ENCODE measurements at places on chromosomes 4 and X.

- DNase-seq = no peak
Measured at GRCh38 chr4:159383562-159383931, 280.7 kb downstream of the RAPGEF2 start.

DNA sequence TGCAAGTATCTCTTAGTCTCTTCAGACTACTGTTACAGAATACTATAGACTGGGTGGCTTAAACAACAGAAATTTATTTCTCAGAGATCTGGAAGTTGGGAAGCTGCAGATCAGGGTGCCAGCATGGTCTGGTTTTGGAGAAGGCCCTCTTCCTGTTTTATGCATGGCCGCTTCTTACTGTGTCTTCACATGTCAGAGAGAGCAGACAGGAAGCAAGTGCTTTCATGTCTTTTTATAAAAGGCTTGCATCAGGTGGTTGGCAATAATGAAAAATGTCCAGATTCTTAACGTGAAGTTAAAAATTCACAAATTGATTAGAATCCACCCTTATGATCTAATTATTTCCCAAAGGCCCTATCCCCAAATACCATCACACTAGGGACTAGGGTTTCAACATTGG lies 284.9 kb downstream of the RPA4 start:
- no peak for DNase-seq

DNA sequence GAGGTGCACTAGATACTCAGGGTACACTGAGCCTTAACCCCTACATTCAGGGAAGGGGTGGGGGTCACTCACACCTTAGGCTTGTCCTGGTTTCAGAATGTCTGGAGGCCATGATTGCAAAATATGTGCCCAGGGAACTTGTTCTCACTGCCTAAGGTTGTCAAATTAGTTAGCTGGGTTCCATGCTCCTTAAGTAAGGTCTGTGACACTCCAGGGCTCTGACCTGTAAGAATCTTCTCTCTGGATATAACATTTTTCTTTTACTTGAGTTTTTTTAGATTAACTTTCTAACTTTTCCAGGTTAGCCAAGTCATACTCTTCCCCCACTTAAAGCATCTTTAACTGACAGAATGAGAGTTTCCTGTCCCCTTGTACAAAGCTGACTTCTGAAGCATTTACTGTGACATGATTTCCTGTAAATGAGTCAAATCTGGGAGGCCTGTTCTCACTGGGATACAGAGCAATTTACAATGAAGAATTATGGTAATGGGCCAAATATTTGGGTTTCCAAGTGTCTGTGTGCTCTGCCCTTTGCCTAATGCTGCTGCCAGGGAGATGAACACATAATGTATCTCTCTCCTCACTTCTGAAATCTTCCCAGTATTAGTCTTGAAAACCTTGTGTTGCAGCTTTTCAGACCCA lies 101.7 kb downstream of the GATB start:
- no peak for DNase-seq

GRCh38 chrX:153641627-153642026 lies 5.4 kb upstream of the DUSP9 start:
- DNase-seq = no peak

GRCh38 chrX:40908026-40908425 lies 172.7 kb upstream of the MED14 start:
- DNase-seq = no peak

DNA sequence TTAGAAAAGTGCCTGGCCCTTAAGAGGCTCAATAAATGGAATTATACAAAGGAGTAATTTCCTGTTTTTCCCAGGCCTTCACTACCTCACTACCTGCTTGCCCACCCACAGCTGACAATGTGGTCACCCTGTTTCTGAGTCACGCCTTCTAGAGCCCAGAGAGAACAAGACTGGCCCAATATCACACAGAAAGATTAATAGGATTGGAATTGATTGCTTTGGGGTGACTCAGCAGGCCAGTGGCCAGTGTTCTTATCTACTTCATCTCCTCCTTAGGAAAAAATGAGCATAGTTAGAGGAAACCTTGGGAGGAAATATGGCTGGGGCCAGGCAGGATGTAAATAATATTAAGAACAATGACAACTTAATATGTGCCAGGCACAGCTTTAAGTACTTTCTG lies 4.5 kb upstream of the FGF16 start:
- no peak for DNase-seq

DNA sequence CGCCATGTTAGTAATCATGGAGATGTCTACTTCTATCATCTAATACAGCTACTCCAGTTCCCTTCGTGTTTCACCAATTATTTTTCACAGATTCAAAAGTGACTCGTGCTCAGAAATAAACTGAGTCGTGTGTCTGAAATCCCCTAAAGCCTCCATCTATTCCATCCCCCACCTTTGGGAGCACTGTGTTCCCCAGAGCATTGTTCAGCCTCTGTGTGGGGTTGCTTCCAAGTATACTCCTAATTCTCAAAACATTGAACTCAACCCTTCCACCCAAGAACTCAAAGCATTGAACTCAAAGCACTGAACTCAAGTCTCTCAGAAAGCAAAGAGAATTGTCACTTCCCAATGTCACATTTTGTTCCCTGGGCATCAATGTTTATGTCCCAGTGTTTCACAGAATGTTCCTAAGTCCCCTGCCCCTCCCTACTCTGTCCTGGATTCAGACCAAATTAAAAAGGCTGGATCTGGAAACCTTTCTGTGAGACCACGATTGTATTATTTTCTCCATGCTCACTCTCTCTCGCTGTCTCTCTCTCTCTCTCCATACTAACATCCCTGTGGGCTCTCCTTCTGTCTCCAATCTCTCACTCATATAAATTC lies 138.5 kb upstream of the QRFPR start:
- DNase-seq = no peak

DNA sequence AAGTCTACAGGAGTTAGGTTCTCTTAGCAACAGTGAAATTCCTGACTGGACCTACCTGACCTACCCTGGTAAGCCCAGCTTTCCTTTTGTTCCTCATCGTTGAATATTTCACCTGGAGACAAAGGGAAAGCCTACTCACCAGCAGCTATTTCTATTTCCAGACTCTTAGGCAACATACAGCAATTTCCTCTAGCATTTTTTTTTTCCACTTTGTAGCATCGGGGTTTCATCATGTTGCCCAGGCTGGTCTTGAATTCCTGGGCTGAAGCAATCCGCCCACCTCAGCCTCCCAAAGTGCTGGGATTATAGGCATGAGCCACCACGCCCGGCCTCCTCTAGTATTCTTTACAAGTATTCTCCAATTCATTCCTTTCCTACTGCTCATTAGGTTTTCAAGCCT lies 6.8 kb upstream of the S100G start:
- no peak for DNase-seq

DNA sequence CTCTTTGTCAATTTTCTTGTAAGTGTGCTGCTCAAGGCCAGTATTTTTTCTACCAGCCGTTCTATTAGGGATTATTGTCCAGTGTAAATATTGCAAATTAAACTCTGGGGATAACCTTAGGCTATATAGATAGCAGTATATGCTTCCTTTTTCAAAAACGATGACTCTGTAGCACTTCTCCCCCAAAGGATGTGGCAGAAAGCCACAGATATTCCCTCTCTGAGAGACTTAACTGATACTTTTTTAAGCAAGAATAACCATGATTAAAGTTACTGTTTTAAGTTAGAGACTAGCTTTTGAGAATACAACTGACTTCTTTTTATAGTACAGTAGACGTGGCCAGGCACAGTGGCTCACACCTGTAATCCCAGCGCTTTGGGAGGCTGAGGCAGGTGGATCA lies 130.0 kb downstream of the FHIP1A start:
- no peak for DNase-seq

DNA sequence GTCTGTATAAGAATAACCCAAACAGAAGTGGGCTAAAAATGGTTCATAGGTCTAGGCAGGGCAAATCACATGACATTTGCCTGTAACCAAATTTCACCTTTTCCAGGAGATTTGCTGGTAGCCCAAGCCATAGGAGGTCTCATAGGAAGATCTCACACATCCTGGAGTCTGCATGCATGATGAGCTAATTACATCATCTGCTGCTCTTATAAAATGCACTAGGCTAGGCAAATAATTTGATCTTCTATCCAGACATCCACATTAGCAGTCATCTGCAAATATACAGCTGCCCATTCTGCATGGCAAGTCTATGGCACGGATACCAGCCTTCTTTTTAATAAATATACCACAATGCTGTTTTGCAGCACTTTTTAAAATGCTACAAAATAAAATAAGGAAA lies 87.2 kb downstream of the MAPK10 start:
- no peak for DNase-seq

DNA sequence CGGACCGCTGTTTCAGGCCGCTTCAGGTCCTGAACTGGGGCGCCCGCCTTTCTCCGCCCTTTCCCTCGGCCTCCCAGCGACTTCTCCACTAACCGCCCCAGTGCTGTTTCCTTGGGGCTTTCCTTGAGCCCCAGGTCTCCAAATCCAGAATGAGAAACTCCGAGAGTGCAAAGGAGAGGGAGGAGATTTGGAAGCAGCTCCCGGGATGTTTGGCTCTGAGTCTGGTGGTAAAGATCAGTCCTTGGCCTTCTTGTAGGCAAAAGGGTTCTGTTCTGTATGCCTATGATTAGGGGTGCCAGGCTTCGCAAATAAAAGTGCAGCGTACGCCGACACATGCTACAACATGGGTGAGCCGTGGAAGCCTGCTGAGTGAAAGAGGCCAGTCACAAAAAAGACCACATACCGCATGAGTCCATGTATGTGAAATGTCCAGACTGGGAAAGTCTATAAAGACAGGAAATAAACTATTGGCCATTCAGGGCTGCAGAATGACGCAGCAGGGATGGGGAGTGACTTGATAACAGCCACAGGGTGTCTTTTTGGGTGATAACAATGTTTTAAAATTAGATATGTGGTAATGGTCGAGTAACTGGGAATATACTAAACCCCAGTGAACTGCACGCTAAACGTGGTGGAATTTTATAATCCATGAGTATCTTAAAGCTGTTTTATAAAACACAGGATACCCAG lies 99.8 kb downstream of the TRAPPC11 start:
- DNase-seq = no peak

DNA sequence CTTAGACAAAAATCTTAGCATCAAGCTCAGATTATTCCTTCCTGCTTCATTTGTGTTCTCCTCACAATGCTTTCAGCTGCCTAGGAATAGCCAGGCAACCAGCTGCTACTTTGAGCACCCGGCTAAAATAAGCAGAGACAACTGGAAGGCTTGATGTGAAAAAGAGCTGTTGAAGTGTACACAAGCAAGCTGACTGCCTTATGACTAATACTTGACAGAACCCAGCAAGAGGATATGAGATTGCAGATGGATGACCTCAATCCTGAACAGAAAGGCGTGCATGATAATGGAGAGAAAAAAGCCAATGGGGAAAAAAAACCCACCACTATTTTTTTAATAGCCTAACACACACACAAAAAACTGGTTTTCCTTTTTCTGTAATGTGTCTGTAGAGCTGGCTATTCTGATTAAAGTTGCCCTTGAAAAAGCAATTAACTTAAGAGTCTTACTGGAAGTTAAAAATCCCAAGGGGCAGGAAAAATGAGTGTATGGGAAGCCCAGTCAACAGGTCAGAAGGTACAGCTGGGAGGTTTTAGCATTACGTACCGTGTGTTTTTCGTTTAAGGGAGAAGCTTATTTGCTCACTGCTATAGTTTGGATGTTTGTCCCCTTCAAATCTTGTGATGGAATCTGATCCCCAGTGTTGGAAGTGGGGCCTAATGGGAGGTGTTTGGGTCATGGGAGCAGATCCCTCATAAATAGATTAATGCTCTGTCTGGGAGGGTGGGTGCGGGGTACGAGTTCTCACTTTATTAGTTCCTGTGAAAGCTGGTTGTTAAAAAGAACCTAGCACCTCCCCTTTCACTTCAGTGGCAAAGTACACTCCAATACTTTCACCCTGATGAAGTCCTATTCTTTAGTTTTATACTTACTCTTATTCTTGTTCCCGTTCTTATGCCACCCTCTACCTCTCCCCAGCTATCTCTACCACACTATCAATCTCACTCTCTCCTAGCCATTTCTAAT lies 37.1 kb upstream of the HERC6 start:
- DNase-seq = peak; percentile 72

- DNase-seq = no peak
Measured at GRCh38 chrX:153578200-153578835, 20.6 kb downstream of the CCNQ start.

DNA sequence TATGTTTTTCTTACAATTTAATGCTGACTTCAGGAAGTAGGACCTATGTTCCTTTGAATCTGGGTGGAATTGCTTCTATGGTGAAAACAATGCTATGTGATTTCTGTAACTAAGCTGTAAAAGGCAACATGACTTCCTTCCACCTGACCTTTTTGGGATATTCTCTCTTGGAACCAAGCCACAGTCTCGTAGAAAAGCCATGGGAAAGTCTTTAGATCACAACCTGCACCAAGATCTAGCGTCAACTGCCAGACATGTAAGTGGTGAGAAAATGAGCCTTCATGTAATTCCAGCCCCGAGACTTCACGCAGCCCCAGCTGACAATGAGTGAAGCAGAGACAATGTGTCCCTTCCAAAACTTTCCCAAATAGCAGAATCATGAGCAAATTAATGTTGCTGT lies 297.0 kb upstream of the DCAF8L1 start:
- DNase-seq = no peak

DNA sequence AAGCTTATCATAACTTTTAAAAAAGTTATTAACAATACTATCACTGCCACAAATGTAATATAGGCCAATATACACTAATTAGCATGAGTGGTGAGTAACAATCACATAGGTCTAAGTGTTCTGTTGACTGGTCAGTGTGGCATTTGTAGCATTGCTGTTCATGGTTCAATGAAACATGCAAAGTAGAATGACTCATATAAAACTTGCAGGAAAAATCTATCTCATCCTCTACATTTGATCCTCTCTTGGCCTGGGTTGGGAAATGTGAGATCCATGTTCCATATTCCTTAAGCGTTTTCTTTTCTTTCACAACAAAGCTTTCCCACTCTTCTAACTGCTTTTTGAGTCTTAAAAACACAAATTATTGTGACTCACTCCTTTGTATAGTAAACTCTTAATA lies 1418.7 kb downstream of the FSTL5 start:
- DNase-seq = no peak

GRCh38 chrX:2640436-2641150 lies 50.5 kb upstream of the CD99 start:
- no peak for DNase-seq

DNA sequence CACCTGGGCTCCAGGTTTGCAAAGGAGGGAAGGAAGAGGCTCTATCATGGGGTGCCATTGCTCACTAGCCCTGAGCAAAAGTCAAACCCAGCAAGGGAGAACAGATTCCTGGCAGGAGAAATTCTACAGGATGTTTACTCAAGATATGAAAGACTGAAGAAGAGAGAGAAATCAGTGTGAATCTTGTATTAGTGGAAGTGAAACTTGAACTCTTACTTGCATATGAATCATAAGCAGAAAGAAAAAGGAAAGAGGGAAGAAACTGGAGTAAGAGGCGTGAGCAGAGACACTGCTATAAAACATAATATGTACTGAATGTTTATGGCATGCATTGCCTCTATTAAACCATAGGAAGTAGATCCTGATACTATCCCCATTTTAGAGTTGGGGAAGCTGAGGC lies 60.9 kb downstream of the C4orf46 start:
- DNase-seq = no peak

- no peak for DNase-seq
Measured at GRCh38 chrX:50375481-50376267, 95.0 kb downstream of the DGKK start.
